Esophagus muscularis mucosa (tissue), 4 donors: ENCODE measurements at places on chromosomes 5 and 9. TPM values are rescaled to one million over a fixed set of nuclear protein-coding genes. Genes with fewer than 3 reads are reported as not detected.

The PCDHA4 gene
- 1.1 TPM for total RNA-seq

The NSA2 gene
- 102 TPM for total RNA-seq

The LECT2 gene
- not detected for total RNA-seq

The DDX31 gene
- 7.8 TPM for total RNA-seq

The FOXI1 gene
- not detected for total RNA-seq

The PCDH12 gene
- total RNA-seq = 3.6 TPM

The SYK gene
- total RNA-seq = 16.6 TPM

The FIBCD1 gene
- not detected for total RNA-seq

The GKAP1 gene
- 12.3 TPM for total RNA-seq

The ASTN2 gene
- total RNA-seq = 6.9 TPM

The NME5 gene
- total RNA-seq = 5.4 TPM

The SUSD3 gene
- total RNA-seq = 0.83 TPM

The GRAMD2B gene
- 58.1 TPM for total RNA-seq

The DBH gene
- total RNA-seq = not detected

The SLC46A2 gene
- total RNA-seq = 0.17 TPM

- DNase-seq = no peak
These were observed 143.4 kb upstream of the CDH6 start for GRCh38 chr5:31049936-31050704.

DNA sequence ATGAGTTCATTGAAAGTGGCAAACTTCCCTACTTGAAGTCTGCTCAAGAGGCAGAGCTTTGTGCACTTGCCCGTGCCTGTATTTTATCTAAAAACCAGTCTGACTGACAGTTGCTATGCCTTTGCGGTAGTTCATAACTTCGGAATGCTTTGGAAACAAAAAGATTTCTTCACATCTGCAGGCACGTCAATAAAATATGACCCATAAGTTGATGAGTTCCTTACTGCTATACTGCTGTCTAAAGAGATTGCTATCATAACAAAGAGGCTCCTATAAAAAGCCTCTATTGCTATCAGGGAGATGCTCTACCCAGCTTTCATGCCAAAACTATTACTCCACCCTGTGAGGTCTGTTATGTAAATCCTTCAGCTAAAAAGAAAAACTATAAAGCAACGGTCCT is 25.4 kb upstream of the RNF20 start:
- no peak for DNase-seq

GRCh38 chr9:121735793-121736770 is 84.6 kb downstream of the DAB2IP start:
- peak; percentile 94 for DNase-seq

- DNase-seq = no peak
These were observed 182.2 kb downstream of the MCTP1 start for GRCh38 chr5:95102687-95103086.

- no peak for DNase-seq
These were observed 35.0 kb downstream of the PRRT1B start for GRCh38 chr9:131580358-131580757.

- DNase-seq = no peak
These were observed 279.6 kb downstream of the TMEM38B start for GRCh38 chr9:105973951-105974351.

DNA sequence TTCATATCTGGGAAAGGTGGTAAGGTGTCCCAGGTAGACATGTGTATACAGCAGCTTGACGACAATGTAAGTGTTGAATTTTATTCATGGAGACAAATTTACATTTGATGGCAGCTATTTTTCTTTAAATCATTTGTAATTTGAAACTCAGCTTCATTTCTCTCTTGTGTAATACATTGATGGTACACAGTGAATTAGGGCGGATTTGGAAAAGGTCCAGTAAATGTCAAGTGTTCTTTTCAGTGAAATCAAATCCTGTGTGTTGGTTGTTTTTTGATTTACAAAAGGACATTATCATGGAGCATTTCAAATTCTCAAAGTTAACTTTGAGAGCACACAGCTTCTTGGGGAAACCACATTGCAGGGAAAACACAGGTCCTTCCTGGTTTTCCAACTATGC is 30.0 kb upstream of the PCSK1 start:
- no peak for DNase-seq

- DNase-seq = no peak
These were observed 112.9 kb downstream of the AOPEP start for GRCh38 chr9:94839398-94839797.

DNA sequence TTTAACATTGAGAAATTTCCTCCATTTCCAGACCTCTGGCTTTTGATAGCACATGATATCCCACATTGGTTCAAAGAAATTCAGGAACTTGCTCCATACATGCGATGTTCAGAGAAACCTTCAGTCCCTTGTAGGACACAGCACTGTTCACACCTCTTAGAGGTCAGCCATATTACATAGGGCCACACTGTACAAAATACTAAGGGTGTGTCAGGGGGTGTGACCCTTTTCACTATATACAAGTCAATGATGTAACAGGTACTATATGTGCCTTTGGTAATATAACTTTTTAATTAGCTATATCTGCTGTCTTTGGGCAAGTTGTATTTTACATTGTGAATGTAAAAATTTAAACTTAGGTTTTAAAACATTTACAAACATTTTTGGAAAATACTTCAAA is 505.5 kb downstream of the ENC1 start:
- DNase-seq = peak; percentile 2

DNA sequence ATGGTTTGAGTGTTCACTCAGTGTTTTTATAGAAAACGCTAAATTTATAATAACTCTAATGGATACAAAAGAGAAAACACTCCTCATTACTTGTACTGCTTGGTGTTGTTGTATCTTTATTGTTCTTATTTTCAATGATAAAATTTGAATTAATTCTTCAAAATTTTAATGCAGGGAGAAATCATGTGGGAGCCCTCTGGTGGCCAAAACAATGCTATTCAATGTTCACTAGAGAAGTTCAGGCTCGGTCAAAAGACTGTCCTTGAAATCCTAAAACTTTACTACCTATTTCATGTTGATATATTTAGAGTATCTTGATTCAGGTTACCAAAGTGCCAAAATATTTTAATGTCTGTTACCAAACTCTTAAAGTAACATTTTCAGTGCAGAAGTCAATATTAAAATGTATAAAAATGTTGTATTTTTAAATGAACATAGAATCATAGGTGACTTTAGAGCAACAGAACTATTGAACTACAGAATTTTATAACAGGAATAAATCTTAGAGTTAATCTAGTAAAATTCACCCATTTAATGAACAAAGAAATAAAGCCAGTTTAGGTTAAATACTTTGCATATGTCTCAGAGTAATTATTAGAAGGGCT is 1259.8 kb downstream of the PTPRD start:
- DNase-seq = no peak

DNA sequence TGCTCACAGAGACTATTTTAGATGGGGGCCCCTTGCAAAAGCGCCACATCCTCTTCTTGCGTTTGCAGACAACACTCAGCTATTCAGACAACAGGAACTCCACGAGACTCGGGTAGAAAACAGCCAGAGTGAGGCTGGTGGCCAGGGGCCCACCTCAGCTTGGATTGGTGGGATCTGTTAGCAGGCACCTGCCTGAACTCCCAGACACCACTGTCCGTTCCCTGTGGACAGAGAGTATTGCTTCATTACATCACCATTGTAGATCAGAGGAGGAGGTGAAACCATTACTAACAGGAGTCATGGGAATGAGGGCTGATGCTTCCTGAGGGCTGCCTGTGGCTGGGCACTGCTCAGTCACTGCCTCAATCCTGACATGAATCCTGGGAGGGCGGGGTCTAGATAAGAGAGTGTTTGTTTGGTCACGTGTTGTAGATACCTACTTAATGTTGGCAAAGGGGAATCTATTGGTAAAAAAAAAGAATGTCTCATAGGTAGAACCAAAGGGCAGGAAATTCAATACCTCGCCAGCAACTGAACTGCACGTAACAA is 4.4 kb upstream of the RAPGEF1 start:
- DNase-seq = no peak

- DNase-seq = no peak
These were observed 4.1 kb downstream of the TRIM23 start for GRCh38 chr5:65620021-65620420.

GRCh38 chr5:78896132-78896531 is 89.0 kb downstream of the ARSB start:
- no peak for DNase-seq

GRCh38 chr9:135117281-135117680 is 29.8 kb downstream of the OLFM1 start:
- DNase-seq = no peak

DNA sequence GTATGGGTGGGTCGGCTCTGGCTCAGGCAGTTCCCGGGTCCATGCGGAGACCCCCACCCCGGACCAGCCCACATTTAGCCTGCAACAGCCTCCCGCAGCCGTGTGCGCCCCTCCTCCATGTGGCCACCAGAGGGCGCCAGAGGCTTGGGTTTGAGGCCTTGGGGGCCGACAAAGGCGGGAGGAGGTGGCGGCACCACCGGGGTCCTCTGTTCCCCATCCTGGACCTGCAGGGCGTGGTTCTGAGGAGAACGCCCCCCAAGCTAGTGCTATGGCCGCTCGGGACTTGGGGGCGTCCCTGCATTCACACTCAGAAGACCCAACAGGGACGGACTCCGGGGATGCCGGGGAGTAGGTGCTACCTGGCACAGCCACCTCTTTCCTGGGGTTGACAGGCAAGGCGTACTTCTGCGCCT is 16.5 kb downstream of the ASS1 start:
- DNase-seq = no peak

GRCh38 chr5:81533629-81534405 is 139.9 kb upstream of the ACOT12 start:
- DNase-seq = no peak
